ENCODE measurements at places on chromosomes 3 and 15.

DNA sequence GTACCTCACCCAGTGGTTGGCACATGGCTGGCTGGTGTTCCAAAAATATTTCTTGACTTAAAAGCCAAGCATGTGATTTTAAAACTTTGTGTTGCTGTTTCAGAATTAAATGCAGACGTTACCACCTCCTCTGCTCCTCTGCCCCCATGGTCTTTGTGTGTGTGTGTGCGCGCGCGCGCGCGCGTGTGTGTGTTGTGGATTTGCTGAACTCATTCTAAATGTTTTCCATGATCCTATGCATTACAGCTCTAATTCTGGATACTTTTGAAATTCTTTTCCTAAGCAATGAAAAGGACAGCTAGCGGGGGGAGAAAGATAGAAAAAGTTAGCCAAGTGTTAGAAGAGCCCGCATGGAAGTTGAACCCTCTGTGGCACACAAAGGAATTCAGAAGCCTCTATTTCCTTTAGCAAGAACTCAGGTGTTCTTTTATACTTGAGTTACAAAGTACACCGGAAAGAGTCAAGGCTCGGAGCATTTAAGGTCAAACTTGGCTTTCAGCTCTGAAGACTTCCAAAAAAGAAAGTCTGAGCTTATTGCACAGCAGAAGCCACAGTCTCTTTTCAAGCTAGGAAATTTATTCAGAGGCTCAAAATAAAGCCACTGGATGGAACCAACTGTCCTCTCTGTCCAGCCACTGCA, 350.5 kb upstream of the TBL1XR1 start:
- no peak for DNase-seq

DNA sequence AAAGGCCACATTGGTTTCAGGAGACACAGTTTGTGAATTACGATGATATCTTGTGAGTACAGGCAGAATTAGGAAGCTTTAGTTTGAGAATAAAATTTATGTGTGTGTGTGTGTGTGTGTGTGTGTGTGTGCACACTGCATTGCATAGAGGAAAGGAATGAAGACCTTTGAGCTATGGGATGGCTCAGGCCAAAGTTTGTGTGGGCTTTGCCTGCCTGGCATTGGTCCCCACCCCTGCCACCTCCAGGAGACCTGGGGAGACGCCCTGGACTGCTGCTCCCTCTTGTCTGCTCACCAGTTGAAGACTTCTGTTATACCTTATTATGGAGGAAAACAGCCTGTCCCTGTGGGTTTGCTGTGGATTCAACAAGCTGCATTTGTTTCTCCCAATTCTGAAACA, 37.2 kb downstream of the TIGIT start:
- no peak for DNase-seq

GRCh38 chr3:4642611-4643010, 149.5 kb downstream of the ITPR1 start:
- no peak for DNase-seq

GRCh38 chr3:16888785-16889607, 4.2 kb downstream of the PLCL2 start:
- no peak for DNase-seq

DNA sequence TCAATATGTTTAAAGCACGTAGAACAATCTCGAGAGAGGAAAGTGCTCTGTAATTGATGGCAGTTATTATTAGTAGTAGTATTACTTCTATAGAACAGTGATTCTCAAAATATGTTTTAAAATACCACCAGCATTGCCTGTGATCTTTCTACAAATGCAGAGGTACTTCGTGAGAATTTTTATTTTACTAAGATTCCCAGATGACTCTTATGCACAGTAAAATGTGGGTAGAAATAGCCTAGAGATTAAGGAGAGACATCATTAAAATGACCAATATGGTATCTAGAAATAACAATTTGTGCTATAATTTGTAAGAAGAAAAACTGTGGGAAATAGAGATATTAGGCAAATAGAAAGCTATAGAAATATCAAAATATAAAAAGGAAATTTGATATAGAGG, 157.9 kb downstream of the SUCNR1 start:
- DNase-seq, result no peak

DNA sequence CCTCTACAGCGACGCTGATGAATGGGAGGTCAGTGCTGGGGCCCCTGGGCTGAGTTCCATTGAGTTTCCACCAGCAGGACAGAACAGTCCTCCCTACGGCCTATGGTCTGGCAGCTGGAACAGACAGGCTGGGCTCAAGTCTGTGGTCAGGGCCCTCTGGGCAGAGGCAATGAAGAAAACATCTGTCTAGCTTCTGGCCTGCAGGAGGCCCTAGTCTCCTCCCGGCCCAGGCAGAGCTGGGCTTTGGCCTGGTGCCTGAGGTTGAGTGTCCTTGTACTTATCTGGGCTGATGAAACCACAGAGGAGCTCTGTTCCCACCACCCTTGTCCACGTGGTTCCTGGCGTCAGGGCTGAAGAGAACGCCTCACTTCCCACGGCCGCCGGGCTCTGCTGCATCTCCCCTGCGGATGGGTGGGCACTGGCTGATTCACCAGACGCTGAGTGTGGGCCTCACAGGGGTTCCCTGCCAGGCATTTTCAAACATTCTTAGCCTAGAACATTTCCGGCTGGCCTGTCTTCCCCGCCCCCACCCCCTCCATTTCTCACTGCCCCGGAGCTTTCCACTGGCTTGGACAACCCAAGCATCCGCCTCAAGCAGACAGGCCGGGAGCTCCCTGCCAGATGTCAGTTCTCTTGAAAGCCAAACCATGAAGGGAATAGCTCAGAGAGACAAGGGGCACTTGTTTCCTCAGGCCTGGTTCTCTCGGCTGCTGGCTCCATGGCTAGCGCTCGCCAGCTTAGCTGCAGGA, 20.3 kb downstream of the PPCDC start:
- DNase-seq, result no peak

DNA sequence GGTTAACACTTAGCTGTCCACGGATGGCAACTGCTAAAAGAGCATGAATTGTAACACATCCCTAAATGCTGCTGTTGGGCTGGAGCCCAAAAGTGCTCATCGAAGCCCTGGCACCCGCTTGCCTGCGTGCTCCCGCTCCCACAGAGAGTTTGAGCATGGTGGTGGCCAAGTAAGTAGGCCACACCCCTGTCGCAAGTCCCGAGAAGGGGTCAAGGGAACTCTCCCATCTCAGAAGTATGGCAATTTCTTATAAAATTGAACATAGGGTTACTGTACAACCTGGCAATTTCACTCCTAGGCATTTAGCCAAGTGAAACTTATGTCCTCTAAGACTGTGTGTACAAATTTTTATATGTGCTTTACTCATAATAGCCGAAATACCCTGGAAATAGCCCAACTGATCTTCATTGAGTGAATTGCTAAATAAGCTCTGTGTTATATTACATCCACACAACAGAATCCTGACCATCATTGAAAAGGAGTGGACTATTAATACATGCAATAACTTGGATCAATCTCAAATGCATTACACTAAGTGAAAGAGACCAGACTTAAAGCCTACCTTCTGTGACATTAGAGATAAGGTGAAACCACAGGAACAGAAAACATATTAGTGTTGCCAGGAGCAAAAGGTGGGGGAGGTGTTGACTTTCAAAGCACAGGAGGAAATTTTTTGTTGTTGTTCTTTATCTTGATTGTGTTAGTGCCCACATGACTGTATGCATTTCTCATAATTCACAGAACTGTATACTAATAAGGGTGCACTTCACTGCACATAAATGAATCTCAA, 1.5 kb upstream of the GCSAM start:
- no peak for DNase-seq

GRCh38 chr3:196454935-196455334, 22.7 kb upstream of the UBXN7 start:
- DNase-seq, result no peak

DNA sequence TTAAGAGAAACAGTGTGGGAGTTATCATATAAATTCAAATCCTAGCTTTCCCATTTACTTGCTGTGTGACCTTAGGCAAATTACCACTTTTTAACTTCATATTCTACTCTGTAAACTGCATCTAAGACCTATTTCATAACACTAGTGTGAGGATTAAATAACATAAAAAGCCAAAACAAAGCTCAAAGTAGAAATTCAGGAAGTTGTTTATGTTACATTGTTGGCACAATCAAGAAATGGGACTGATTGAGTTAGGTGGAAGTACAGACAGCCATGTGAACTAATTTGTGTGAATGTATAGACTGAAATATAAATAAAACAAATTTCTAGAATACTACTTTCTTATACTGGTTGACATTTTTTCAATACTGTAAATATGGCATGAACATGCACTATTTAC, 131.7 kb downstream of the STAG1 start:
- no peak for DNase-seq

GRCh38 chr15:40593165-40593564, 884 bp upstream of the KNL1 start:
- DNase-seq, result no peak

GRCh38 chr15:60795889-60796288, 316.9 kb upstream of the ICE2 start:
- DNase-seq, result no peak

DNA sequence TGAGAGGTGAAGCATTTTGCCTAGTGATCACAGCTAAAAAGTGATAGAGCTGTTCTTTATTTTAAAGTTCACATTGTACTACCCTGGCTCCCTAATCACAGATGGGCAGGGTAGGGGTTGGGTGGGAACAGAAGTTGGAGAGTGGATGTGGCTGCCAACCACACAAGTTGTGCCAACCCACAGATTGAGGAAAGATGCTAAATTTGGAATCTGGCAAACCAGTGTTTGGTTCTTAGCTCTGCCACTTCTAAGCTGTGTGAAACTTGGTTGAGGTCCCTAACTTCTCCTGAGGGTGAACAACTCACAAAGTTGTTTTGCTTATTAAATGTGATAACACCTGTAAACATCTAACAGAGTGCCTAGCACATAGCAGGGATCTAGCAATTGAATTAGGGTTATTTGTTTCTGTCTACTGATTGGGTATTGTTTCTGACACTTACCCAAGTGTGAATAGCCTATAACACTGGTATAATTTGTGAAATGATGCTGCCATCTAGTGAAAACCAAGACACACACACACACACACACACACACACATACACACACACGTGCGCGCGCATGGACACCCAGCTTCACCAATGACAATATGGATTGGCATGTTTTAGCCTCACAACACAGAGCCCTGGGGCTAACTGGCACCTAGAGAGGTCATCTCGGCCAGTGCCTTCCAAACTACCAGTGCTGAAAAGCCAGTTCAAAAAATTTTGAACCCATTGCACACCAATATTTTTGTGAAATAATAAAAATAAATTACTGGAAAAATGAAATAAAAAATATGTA, 25.3 kb downstream of the ADGRG7 start:
- DNase-seq, result no peak

DNA sequence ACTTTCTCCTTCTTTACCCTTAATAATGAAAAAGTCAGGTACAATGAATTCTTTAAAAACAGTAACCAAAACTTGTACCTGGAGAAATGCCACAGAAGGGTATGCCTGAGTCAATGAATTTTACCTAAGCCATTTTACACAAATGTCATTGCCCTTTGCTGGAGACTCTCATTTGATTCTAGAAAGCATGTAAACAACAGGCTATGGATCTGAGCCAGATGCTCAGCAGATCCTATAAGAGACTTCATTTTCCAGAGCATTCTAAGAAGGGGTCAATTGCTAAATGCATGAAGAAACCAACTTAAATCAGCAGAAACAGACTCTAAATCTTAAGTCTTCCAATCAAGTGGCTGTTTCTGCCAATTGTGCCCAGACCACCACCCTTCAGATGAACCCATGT, 83.8 kb upstream of the GALNT15 start:
- DNase-seq, result no peak

- no peak for DNase-seq
Measured at GRCh38 chr3:86954747-86955146, 36.2 kb downstream of the VGLL3 start.

- DNase-seq, result no peak
Measured at GRCh38 chr3:63202529-63202928, 75.6 kb upstream of the SYNPR start.

DNA sequence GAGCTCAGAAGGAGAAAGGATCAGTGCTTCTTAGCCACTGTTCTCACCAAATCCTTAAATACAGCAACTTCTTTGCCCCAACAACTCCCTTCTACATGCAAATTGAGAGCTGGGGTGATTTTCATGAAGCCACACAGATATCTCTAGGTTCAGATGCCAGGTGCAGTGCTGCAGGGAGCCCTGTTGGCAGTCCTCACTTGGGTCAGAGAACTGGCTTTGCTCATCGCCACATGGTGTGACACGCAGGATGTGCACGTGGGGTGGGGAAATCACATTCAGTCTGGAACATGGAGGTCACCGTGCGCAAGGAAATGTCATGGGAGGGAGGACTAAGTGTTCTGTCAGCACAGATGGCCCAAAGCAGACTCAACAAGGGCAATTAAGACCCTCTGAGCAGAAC, 103.8 kb downstream of the WDR76 start:
- DNase-seq, result no peak

GRCh38 chr3:182959474-182960350, 20.6 kb downstream of the DCUN1D1 start:
- no peak for DNase-seq

GRCh38 chr3:101150504-101150903, 157.3 kb upstream of the ABI3BP start:
- DNase-seq, result no peak

- DNase-seq, result peak; percentile 88
Measured at GRCh38 chr3:186746008-186746407, 28.8 kb downstream of the KNG1 start.

GRCh38 chr3:149585401-149585726, 72.5 kb downstream of the WWTR1 start:
- DNase-seq, result no peak

DNA sequence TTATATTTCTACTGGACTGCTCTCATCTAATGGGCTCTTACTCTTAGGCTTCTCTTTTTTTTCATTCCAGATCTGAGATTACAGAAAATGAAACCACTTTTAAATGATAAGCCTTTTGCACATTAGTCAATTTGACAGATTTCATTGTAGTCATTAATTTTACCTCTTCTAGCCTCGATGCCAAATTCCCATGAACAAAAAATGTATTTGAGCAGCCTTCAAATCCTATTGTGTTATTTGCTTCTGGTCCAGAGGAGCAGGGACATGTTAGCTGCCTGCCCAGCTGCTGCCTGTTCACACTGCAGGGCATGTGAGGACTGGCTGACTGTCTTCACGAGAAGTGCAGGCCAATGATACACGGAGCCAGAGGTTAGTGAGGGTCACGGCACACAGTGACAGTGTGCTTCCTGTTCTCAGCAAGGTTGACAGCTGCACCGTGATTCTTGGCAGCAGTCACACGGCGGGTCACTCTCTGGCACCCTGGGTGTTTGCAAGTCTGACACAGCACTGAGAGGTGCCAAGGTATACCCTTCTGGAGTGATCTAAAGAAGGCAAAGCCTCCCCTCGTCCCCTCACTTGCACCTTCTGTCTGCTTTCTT, 40.8 kb downstream of the KAT2B start:
- DNase-seq, result peak; percentile 15

DNA sequence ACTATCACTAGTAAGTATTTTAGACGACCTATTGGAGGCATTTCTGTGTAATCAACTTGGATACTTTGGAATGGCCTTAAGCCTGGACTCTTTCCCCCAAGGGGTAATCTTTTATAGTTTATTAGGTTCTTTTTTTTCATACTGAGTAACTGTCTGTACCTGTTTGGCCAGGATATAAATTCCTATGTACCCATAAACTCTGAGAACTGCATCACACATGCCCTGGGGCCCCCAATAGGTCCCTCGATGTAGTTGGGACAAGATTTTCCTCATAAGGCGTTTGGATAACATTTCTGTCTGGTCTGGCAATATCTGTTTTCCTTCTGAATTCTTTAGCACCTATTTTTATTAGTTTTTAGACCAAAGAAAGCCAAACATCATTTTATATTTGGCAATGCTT, 86.4 kb upstream of the WNT7A start:
- no peak for DNase-seq

Data from HTR-8/SVneo (cell line).